ENCODE measurements at places on chromosomes 6 and 20.

DNA sequence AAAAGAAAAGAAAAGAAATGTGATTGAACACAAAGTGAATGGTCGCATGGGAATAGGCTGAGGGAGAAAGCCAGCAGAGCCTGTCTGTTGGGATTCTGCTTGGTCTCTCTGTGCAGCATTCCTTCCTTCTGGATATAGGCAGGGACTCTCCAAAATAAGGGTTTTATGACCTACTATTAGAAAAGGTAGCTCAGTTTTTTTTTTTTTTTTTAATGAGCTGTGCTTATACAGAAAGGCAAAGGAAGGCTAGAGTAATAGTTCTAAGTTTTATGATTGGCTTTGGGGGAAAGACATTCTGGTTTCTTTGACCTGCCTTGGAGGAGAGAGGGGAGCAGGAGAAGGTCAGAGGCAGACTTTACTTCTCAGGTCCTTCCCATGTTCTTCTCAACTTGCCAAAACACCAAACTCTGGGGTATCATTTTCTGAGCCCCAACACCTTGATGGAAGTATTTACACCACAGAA, 18.8 kb upstream of the IER3 start:
- no peak for DNase-seq

GRCh38 chr20:49384437-49385434, 97.7 kb downstream of the KCNB1 start:
- peak; percentile 81 for DNase-seq

GRCh38 chr20:6069669-6070068, 15.8 kb upstream of the LRRN4 start:
- DNase-seq = no peak

GRCh38 chr6:40735121-40735520, 148.0 kb upstream of the LRFN2 start:
- DNase-seq = no peak

DNA sequence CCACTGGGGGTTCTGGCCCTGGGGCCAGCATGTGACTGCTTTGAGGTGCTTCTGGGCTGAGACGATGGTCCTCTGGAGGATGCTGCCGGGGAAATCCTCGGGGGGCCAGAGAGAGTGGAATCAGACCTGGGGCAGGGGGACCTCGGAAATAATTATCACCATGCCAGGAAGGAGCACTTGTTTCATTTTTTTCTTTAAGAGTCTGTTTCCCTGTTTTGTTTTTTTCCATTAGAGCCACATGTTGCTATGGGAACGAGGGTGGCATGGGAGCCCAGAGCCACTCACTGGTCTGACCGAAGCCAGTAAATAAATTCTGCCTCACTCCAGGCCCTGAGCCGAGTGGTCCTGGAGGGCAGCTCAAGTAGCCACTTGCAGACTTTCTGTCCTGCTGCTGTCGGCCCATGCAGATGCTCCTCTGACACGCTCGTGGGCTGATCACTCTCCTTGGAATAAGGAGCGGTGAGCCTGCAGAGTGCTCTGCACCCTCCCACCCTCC, 365.1 kb downstream of the ZFAND3 start:
- DNase-seq = no peak

DNA sequence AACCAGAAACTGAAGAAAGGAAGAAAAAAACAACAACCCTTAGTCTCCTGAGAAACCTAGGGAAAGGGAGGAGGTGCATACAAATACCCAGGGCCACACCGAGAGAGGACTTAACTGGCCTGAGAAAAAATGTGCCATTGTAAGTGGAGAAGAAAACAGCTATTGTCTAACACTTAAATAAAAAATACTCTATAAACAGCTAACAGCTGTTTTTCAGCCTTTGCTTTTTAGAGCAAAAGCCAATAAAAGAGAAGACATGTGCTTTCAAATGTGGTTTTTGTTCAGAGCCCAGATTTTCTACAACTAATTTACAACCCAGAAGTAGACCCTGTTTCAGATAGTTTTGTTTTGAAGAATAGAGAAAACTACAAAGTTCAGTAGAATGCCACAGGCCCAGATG, 56.0 kb upstream of the SLC22A16 start:
- no peak for DNase-seq

Measured in T47D (cell line).